ENCODE measurements at places on chromosomes 5 and 9.

GRCh38 chr9:99825172-99826046 is 3.7 kb downstream of the NR4A3 start:
- DNase-seq = no peak

DNA sequence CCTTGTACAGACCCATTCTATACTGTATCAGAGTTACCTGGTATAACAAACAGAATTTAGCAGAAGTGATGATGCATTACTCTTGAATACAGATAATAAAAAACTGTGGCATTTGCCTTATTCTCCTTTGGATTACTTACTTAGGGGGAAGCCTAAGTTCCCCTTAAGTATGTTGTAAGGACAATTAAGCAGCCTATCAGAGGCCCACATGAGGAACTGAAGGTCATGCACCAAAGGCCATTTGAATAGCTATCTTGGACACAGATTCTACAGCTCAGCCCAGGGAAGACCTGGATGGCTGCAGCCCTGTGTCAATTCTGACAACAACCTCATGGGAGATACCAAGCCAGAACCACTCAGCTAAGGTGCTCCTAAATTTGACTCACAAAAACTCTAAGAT is 125.2 kb downstream of the RAPGEF6 start:
- DNase-seq = no peak

DNA sequence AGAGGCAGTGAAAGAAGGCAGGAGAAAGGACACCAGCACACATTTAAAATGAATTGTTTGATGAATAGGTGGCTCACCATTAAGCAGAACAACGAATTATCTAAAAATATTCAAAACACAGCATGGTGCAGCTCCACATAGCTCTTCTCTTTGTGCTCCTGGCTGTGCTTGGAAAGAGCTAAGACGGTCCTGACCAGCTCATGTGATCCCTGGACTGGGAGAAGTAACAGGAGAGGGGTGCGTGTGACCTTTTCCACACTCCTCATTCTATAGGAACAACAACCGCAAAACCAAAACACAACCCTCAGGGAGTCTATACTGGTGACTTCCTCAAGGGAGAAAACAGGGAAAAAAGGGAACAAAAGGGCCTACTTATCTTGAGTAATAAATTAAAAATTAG is 140.5 kb downstream of the DIRAS2 start:
- no peak for DNase-seq

DNA sequence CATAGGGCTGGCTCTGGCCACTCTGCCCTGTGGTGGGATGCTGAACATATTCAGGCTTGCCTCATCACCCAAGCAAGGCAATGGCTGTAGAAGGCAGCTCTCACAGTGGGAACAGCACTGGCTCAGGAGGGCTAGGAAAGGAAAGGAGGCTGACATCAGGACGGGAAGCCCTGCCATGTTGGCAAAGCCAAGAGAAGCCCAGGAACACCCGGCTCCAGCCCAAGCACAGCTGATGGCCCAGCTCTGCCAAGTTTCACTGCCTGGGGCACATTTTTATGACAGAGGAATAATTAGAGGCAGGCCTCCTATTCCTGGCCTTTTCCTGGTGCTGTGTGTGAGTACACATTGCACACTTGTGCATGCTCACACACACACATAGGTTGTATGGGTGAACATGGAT is 163.6 kb upstream of the SMIM23 start:
- no peak for DNase-seq

- no peak for DNase-seq
These were observed 945.2 kb upstream of the PTPRD start for GRCh38 chr9:11558043-11558442.
